Calu3 (cell line): ENCODE measurements at places on chromosomes 2 and 18. TPM values are rescaled to one million over a fixed set of nuclear protein-coding genes. Genes with fewer than 3 reads are reported as not detected.

The ECEL1 gene
- not detected in 2 replicates for total RNA-seq

The HAAO gene
- total RNA-seq = 1.5 and 2.2 TPM in 2 replicates

The GRHL1 gene
- 9.0 and 11.7 TPM in 2 replicates for total RNA-seq

The LINC00305 gene
- not detected in 2 replicates for total RNA-seq

The GREB1 gene
- 0.54 and 0.90 TPM in 2 replicates for total RNA-seq

The METTL5 gene
- total RNA-seq = 63.1 and 68.2 TPM in 2 replicates

The RAD51AP2 gene
- not detected in 2 replicates for total RNA-seq

The DCAF17 gene
- 11.9 and 13.1 TPM in 2 replicates for total RNA-seq

The SAG gene
- not detected in 2 replicates for total RNA-seq

The MAP3K19 gene
- total RNA-seq = not detected in 2 replicates

The SEPTIN10 gene
- 64.3 and 72.2 TPM in 2 replicates for total RNA-seq

The TCF23 gene
- total RNA-seq = not detected in 2 replicates

The ABCB11 gene
- total RNA-seq = 1.3 and 2.1 TPM in 2 replicates

The RASGRP3 gene
- 4.6 and 10.4 TPM in 2 replicates for total RNA-seq

The LRP2 gene
- 0.49 and 0.66 TPM in 2 replicates for total RNA-seq

The WDR33 gene
- 61.1 and 64.7 TPM in 2 replicates for total RNA-seq

The COLEC11 gene
- not detected in 2 replicates for total RNA-seq

The SIX2 gene
- not detected in 2 replicates for total RNA-seq

The EMX1 gene
- total RNA-seq = not detected in 2 replicates

The LYPD6B gene
- total RNA-seq = 0.87 and 1.3 TPM in 2 replicates

The ONECUT2 gene
- total RNA-seq = 182 and 209 TPM in 2 replicates

The SLC5A7 gene
- not detected in 2 replicates for total RNA-seq

The GTF2A1L gene
- not detected in 2 replicates for total RNA-seq

The LYPD1 gene
- 15.8 and 34.3 TPM in 2 replicates for total RNA-seq
